Fibroblast of upper back skin (primary cell): ENCODE measurements at places on chromosomes 4 and X.

DNA sequence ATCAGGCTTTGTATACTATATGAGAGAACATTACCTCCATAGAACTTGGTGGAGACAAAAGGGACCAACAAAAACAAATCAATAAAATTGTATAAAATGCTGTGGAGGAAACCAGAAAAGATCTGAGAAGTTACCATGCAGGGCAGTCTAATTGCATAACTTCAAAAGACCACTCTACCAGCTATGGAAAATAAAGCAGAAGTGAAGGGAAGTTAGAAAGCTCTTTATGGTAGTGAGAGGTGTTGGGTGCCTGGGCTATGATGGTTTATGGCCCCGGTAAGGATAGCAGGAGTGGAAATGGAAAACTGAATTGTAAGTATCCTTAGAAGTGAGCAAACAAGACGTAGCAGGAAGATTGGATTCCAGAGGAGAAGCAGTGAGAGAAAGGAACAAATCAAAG is 3.1 kb downstream of the TMEM184C start:
- DNase-seq = no peak

GRCh38 chr4:175806727-175807126 is 5.3 kb downstream of the GPM6A start:
- no peak for DNase-seq

- DNase-seq = no peak
These were observed 18.6 kb downstream of the TRIM2 start for GRCh38 chr4:153222707-153223426.

DNA sequence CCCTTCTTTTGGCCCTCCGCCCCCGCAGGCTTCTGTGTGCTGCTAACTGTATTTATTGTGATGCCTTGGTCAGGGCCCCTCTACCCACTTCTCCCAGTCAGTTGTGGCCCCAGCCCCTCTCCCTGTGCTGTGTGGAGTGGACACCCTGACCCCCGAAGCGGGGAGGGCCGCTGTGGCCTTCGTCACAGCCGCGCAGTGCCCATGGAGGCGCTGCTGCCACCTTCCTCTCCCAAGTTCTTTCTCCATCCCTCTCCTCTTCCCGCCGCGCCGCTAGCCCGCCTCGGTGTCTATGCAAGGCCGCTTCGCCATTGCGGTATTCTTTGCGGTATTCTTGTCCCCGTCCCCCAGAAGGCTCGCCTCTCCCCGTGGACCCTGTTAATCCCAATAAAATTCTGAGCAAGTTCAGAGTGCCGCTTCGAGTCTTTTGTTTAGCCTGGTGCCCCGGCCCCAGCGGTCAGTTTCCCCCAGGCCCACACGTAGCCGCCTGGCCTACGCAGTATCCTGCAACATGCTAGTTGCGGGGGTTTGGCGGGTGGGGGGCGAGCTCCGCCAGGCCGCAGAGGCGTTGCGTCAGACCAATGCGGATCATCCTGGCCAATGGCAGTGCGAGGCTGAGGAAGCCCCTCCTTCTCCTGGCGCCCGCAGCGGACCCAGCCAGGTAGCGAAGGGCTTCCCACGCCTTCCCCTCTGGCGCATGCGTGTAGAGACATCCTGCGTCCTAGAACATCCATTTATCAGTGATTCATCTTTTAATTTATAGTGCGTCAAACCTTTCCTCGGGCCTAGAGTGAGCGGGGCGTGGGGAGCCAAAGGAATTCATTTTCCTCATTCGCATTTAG is 5.6 kb upstream of the KANTR start:
- peak; percentile 84 for DNase-seq

DNA sequence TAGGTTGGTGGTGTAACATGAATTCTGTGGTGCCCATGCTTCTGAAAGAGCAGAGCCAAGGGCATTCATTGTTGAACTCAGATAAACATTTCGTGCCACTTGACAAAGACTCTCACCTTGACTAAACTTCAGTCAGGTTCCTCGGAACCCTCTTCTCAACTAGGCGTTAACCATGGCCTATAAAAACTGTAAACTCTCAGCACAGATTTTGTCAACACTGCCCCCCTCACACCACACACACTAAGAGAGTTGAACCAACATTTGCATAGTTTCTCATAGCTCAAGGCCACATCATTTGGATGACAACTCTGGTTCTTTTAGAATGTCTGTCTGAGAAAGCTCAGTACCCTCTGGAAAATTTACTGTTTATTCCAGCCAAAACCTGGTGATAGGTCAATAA is 28.1 kb downstream of the CASP6 start:
- no peak for DNase-seq

DNA sequence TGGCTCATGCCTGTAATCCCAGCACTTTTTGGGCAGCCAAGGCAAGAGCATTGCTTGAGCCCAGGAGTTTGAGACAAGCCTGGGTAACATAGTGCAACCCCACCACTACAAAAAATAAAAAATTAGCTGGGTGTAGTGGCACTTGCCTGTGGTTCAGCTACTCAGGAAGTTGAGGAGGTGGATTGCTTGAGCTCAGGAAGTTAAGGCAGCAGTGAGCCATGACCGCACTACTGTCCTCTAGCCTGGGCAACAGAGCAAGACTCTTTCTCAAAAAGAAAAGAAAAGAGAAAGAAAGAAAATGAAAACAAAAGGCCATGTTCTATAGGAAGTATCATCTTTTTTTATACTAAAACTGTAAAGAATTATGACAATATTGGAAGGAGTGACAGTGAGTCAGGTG is 38.5 kb downstream of the NEK1 start:
- DNase-seq = no peak

DNA sequence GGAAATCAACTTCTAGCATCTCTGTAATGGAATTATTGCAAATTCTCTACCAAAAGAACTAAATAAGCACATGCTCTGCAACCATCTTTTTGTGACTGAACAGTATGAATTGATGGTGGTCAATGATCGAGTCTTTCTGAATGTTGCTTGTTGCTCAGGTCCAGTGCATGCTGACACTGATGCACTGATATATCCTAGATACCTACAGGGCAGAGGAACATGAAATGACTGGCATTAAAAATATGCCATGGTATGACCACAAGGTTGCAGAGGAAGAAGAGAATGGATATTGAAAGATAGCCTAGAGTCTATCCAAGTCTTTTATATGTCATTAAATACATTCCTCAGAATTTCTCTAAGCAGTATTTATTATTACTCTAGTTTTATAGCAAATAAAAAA is 692.8 kb upstream of the TENM3 start:
- DNase-seq = no peak

- DNase-seq = no peak
These were observed 267.1 kb downstream of the ARHGAP24 start for GRCh38 chr4:85741921-85742591.

DNA sequence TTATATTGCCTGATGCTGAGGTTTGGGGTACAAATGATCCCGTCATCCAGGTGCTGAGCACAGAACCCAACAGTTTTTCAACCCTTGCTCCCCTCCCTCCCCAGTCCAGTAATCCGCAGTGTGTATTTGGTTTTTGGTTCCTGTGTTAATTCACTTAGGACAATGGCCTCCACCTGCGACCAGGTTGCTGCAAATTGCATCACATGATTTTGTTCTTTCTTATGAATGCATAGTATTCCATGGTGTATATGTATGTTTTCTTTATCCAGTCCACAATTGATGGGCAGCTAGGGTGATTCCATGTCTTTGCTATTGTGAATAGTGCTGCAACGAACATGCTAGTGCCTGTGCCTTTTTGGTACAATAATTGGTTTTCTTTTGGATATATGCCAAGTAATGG is 25.4 kb downstream of the GABRQ start:
- DNase-seq = no peak

DNA sequence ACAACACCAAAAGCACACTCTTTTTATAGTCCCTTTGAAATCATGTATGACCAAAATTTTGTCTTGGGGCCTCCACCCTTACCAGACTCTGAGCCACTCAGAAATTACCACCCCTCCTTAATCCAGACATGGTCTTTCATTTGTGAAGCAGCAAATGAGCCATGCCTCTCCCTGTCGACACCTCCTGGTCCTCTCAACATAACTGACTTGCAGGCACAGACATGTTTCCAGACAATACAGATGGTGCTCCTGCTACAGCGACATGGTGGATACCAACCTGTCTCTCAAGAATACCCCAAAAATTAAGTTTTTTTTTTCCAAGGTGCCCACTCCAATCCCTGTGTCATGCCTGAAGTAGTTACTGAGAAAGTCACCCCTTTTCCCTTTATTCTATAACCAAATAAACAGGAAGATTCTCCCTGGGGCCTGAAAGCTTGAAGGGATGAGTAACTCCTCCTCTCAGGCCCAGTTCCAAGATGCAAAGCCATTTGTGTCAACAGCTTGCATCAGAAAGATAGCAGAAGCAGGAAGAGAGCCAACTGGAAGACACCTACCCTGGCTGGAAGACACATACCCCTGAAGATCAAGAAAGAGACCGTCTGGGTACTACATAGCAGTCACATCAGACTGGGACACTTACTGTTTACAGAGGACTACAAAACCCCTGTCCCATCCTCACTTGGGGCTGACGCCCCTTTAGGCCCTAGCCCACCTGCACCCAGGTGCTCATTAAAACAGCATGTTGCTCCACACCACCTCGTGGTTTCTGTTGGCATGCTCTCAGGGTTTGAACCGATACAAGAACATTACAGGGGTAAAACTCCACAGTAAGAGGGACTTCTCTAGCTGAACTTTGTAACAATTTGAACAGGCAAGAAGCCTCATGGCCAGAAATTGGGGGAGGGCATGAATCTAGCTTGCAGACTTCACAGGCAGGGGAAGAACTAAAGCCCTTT is 5.5 kb upstream of the UGT2B17 start:
- no peak for DNase-seq

GRCh38 chr4:7189475-7190277 is 2.7 kb upstream of the SORCS2 start:
- no peak for DNase-seq

- no peak for DNase-seq
These were observed 1443.4 kb upstream of the TENM3 start for GRCh38 chr4:180799798-180800197.

- no peak for DNase-seq
These were observed 82.3 kb upstream of the ADRA2C start for GRCh38 chr4:3683744-3684421.

DNA sequence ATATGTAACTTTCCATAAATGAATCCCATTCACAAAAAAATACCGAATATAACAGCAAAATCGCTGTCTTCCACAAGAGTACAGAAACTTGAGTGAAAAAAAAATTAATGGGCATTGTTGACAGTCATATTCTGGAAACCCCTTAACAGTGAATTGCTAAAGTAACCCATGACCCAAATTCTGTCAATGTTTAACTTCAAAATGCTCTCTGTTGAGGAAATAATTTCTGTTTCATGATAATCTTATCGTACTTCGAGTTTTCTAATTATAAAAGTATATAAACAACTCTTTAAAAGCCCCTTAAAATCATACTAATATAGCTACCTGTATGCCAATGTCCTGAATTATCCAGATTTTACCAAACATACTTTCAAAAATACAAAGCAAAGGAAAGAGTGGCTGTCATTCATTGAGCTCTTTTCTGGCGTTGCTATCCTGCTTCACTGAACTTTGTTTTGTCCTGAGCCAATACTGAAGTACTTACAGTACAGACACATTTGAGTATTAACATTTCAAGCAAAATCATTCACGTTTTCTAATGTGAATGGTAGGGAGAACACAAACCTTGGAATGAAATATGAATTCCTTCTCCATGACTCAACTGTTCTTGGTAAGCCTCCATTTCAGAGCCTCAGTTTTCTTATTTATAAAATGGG is 2.4 kb downstream of the XAGE3 start:
- DNase-seq = peak; percentile 1

GRCh38 chr4:19809989-19810388 is 441.7 kb upstream of the SLIT2 start:
- DNase-seq = no peak

GRCh38 chr4:154119317-154119716 is 330.4 kb upstream of the SFRP2 start:
- DNase-seq = no peak

DNA sequence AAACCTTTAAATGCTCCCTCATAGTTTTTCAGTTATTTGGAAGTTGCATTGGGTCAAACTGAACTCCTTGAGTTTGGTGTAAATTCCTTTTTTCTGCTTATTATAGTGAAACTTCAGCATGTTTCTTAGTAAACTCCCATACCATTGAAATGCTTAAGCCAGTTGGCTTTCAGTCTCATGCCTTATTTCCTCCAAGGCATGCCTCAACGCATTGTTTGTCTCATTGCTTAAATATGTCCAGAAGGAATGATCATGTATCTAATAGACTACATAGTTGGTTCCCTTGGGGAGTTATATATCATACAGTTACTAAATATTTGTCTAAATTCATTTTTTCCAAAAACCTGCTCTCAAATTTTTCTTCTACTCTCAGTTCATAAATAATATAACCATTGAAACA is 114.0 kb downstream of the STOX2 start:
- DNase-seq = peak; percentile 82

DNA sequence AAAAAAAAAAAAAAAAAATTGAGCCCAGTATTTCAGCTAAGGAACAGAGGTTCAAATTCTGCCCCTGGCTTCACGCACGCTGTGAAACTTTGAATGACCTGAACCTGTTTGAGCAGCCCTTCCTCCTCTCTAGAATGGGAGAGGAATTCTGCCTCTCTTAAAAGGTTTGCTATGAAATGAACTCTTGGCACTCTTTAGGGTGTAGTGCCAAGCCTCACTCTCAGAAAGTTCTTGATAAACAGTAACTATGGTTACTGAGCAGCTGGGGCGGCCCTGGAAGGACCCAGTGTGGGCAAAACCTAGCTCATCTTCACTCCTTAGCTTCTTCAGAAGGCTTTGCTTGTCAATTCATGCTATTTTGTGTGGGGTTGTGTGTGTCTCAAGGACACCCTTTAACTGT is 73.7 kb downstream of the GEMIN8 start:
- no peak for DNase-seq

DNA sequence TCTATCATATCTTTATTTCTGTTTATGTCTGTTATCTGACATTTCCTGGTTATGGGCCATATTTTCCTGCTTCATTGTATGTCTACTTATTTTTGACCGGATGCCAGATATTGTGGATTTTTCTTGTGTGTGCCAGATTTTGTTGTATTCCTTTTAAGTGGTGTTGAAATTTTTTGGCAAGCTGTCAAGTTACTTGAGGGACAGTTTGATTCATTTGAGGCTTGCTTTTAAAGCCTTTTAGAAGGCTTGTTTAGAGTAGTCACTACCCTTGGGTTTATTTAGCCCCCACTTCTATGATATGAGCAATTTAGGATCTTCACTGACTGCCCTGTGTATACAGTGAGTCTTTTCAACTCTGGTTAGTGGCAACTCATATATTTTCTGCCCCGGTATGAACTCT is 29.2 kb upstream of the NPY2R start:
- DNase-seq = peak; percentile 15

DNA sequence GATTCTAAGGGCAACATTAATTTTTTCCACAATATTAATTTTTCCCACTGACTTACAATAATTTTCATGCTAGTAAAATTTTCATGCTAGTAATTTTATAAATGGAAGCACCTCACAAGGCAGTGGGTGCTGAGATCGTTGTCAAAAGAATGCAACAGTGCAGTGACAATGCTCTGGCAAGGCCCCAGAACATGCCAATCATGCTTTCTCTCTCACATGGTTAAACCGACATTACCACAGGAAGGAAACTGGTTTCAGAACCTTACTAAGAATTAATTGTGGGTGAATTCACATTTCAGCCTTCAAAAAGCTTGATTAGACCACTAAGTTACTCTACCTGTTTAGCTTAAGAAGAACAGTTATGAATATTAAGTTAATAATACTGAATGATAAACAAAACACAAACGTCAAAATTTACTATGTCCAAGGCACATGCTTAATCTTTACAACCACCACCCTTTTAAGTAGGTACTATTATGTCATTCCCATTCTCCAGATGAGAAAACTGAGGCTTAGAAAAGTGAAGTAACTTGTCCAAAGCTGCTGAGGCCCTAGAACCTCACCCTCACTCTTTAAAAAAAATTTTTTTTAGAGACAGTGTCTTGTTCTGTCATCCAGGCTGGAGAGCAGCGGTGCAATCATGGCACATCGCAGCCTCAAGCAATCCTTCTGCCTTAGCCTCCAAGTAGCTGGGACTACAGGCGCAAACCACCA is 10.0 kb upstream of the OPHN1 start:
- peak; percentile 74 for DNase-seq
